ENCODE measurements at places on chromosomes 6 and 20.

- DNase-seq, result no peak
These were observed 1.6 kb downstream of the TRIM27 start for GRCh38 chr6:28922004-28922820.

- DNase-seq, result peak; percentile 84
These were observed 244.8 kb upstream of the TENT5A start for GRCh38 chr6:81997090-81997926.

DNA sequence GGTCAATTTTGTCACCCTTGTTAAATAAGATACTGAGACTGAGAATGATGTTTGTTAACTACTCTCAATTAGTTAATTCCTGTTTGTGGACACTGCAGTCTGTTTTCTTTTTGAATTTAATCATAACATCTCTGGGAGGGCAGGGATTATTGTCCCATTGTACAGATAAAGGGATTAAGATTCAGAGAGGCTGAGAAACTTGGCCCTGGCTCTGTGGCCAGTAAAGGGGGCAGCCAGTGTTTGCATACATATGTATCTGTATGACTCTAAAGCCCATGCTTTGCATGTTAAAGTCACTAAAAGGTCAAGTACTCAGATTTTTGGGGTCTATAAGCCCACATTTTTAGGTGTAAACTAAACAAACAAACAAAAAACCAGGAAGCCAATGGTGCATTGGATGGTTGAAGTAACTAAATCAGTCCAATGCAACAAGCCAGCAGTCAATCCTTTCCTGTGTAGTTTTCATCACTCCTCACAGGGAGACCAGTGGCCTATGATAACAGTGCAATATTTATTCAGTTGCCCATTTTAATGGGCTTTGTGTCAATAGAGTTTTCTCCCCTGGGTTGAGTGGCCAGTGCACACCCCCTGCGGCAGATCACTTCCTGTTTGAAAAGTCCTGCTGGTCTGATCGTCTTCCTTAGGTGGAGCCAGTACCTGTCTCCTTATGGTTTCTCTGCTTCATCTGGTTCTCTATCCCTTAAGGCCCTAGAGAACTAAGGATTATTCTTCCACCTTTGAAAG lies 106.7 kb downstream of the SLX4IP start:
- DNase-seq, result no peak

DNA sequence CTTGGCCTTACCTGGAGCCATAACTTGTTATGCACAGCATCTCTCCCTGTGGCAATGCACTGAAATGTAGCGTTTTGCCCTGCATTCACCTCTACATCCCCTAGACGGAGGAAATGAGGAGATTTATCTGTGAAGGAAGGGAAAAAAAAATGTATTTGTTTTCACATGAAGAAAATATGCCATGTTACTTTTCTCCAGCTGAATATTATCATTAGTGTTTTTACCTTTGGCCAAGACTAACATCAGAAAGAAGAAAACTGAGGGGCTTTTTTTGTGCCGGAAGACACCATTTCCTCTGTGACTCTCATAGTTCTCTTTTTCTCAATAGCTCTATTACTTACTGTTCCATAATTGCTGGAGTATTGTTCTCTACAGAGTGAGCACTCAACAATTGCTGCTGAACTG lies 280.4 kb downstream of the PTPRK start:
- DNase-seq, result no peak

DNA sequence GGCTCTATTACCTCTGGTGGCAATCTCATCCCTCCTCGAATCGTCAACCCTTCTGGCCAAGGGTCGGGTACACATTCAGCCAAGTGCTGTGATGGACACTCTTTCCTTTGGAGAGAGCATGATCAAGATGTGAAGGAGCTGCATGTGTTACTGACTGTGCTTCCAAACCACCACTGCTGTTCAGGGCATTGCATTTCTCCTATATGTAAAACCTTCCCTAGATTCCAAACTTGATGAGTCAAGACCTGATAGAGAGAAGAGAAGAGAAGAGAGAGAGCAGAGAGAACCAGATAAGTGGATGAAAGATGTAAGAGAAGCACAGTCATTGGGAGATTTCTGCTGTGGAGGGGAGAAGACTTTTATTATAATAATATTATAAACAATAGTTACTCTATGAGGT lies 162.2 kb downstream of the KCNQ5 start:
- DNase-seq, result no peak

- no peak for DNase-seq
These were observed 46.8 kb downstream of the RREB1 start for GRCh38 chr6:7154341-7155139.

GRCh38 chr6:152575621-152576150 lies 61.5 kb downstream of the SYNE1 start:
- peak; percentile 17 for DNase-seq

DNA sequence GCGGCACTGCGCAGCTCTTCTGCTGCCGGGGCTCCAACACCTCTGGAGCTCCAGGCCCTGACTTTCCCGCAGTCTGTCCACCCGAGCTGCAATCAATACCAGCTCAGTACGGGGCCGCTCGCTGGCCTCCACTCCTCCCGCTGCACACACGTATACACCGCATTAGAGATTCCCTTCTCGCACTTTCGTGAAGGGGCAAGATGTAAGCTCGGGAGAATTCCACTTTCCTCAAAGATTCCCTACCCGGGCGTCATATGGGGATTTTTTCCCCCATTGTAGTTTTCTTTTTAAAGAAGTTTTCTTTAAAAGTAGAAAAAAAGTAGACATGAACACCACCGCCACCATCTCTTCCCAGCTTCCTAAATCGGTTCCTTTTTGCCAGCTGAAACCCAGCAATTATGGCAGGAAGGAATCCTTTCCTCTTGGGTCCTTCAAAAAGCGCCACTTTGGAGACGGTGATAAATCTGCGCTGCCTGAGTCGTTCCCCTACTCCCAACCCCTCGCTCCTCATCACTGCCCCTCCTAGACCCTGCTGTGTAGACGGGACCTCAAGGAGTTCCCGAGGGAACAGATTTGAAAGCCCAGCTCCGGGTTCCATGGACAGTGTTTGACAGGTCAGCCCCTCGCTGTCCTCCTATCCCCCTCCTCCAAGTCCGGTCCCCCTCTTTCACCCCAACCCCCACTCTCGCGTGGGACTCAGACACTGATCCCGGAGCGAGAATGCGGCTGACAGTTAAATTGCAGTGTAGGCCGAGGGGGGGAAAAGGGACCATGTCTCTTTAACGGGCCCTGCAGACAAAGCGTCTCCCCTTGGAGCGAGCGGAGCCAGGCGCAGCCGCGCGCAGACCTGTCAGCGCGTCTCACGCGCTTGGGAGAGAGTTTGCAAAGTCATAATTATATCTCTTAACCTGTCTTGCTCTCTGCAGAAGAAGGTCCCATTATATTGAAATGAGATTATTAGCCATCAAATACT lies 39.5 kb downstream of the NCR2 start:
- DNase-seq, result no peak
